ENCODE measurements at places on chromosomes 11 and 22.

- no peak overlapping the region for H3K4me3 ChIP-seq
- H3K4me1 ChIP-seq = peaks cover 17% of the 10 kb centered on the region
- H3K36me3 ChIP-seq = no peaks in the 10 kb centered on the region
These were observed 731.5 kb downstream of the NTM start for GRCh38 chr11:132101881-132102280.

DNA sequence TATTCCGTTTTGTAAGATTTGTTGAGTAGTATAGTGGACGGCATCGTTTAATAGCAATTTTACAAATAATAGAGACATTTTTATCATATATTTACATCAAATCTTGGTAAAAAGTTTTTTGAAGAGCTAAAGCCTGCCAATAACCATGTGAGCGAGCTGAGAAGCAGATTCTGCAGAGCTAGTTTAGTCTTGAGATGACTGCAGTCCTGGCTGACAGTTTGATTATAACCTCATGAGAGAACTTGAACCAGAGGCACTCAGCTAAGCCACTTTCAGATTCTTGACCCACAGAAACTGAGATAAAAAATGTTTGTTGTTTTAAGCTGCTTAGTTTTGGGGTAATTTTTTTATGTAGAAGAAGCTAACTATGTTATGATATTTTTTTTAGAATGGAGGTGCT lies 78.9 kb downstream of the PDE3B start:
- no peaks in the 10 kb centered on the region for H3K27me3 ChIP-seq
- H3K4me1 ChIP-seq = no peaks in the 10 kb centered on the region
- no peak overlapping the region for H3K27ac ChIP-seq

DNA sequence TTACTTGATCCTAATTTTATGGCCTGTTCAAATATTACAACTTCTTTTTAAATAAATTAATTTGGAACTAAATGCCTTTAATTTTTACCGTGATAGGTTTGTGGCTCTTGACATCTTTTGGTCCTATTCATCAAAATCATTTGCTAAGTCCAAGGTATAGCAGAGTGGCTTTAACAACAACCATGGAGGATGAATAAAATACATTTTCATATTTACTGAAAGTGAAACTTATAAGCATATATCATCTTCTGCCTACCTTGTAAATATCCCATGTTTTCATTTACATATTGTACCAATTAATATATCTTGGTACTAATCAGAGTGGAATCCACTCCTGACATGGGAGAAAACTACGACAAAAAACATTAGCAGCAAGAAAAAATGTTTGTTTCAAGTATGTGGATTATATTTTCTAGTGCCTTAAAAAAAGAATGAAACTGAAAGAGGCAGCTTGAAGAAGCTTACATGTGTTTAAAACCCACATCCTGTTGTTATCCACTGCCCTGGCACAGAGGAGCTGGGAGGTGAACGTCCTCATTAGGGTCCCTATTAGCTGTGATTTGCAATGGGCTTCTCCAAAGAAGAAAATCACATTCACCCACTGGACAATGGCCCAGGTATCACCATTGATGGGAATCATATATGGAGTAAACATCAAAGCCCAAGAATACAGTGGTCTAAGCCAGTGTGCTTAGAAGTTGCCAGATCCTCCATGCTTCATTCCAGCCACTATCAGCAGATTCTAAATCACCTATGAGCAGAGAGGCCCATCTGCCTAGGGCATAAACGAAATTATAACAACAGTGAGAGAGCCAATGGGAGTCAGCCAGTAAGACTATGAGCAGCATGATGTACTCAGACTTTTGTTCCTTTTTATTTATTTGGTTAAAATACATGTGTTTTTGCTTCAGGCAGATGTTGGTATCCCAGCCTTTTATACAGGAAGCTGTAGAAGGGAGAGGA lies 84.7 kb downstream of the MAML2 start:
- peak overlapping the region; percentile 33 for H3K4me3 ChIP-seq
- H3K27ac ChIP-seq = peak overlapping the region; percentile 48
- H3K36me3 ChIP-seq = no peaks in the 10 kb centered on the region
- H3K27me3 ChIP-seq = no peaks in the 10 kb centered on the region

DNA sequence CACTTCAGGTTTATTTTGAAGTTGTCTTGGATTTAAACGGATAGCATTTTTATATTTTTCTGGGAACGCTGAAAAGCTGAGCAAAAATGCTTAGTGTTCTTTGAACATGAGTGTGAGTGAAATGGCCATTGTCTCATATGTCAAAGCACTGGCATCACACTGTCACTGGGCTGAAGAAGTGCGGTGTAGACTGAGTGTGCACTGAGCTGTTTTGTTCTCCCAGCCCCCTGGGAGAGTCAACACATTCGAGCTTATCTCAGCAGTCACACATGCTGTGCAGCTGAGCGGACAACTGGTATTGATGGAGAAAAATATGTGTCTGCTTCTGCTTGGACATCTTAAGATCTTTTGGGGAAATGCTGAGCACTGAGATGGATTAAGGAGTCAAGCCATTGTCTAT lies 90.8 kb downstream of the TECTA start:
- H3K27ac ChIP-seq = no peak overlapping the region
- DNase-seq = no peak
- H3K36me3 ChIP-seq = no peaks in the 10 kb centered on the region

DNA sequence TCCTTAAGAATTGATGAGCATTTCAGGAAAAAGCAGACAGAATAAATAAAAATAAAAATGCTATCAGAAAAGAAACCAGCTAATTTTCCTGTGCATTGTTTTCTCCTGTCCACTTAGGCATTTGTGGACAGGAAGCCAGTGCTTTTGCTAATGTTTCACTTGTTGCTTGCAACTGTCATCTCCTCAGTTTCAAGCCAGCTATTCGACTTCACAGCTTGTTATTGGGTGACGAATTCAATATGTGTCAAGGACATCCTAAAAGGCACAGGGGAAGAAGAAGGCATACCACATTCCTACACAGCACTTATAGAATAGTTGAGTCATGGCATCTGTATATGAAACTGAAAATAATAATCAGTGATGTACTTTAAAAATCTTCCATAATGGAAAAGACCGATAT lies 530.6 kb upstream of the KIRREL3 start:
- no peaks in the 10 kb centered on the region for H3K36me3 ChIP-seq
- DNase-seq = no peak
- H3K4me3 ChIP-seq = no peak overlapping the region
- no peak overlapping the region for H3K27ac ChIP-seq
- H3K27me3 ChIP-seq = no peaks in the 10 kb centered on the region

DNA sequence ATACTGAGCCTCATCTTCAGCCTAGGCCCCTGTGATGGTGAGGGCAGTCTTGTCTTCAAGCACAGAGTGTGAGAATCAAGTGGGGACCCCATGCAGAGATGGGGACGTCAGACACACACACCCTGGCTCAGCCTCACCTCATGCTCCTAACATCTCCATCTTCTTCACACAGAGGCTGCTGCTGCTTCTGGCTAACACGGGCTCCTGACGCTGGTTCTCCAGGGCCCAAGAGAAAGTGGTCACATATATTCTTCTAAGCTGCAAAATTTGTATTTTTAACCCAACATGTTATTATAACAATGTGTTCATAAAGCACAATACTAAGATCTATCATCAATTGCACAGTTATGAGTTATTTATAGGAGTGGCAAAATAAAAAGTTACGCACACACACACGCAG lies 101.2 kb downstream of the VPREB1 start:
- no peaks in the 10 kb centered on the region for H3K36me3 ChIP-seq
- H3K27ac ChIP-seq = no peak overlapping the region
- no peak for DNase-seq
- peaks cover 2% of the 10 kb centered on the region for H3K4me1 ChIP-seq

- no peak overlapping the region for H3K4me3 ChIP-seq
- no peaks in the 10 kb centered on the region for H3K27me3 ChIP-seq
- no peak overlapping the region for H3K27ac ChIP-seq
- peaks cover 38% of the 10 kb centered on the region for H3K36me3 ChIP-seq
These were observed 8.5 kb downstream of the LGALS2 start for GRCh38 chr22:37571258-37571991.

DNA sequence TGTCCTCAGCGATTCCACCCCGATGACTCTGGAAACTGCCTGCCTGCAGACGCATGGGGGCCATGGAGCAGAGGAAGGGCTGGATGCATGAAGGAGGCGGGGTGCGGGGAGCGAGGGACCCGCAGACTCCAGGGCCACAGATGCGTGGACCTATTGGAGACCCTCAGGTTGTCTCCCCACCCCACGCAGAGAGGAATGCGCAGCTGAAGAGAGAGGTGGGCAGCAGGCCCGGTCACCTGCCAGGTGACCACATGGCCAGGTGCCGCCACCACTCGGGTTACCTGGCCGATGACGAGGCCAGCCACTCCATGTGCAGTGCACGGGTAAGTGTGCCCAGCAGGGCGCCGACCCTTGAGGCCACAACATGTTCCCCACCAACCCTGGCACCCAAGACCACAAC lies 371 bp downstream of the CCDC116 start:
- peaks cover 12% of the 10 kb centered on the region for H3K4me1 ChIP-seq
- H3K36me3 ChIP-seq = peaks cover 11% of the 10 kb centered on the region
- no peak for DNase-seq
- H3K27me3 ChIP-seq = peaks cover 4% of the 10 kb centered on the region

DNA sequence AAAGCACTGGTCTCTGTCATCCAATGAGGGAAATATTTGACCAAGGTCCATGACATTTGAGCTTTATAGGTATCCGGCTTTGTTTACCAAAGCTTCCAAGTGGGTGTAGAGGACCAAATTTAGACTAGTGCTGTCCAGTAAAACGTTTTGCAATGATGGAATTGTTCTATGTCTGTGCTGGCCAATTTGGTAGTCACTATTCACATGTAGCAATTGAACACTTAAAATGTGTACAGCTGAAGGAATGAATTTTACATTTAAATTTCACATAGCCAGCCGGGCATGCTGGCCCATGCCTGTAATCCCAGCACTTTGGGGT lies 118.0 kb downstream of the PKNOX2 start:
- no peaks in the 10 kb centered on the region for H3K27me3 ChIP-seq
- peaks cover 18% of the 10 kb centered on the region for H3K4me1 ChIP-seq
- DNase-seq = no peak
- H3K27ac ChIP-seq = no peak overlapping the region

DNA sequence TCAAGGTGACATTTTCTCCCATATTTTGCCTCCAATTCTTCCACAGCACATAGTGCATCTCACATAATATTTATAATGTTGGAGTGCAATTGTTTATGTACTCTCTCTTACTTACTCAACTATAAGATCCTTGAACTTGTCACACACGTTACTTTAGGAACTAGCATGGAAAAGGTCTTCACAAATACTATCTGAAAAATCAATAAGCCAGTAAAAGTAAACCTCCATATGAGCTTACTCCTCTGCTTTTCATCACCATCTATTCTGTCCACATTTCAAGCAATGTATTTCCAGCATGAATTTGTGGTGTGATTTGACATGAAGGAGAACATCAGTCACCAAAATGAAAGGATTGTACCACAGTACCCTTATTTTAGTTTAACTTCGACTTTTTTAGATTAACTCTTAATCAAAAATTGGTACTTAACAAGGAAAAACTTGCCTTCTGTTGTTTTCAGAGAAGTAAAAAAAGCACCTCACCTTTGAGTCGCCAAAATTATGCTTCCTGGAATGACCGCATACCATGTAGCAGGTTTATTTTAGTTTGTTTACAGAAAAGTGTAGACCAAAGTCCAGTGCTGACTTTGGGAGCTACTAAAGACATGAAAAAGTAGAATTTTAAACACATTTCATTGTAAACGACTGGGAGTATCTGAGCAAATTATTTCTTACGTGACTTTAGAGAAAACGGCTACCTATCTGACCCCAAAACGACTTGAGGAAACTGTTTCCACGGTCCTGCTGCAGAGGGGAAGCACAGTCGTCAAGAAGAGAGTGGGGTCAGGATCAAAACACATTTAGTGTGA lies at the start of gene SLC22A9:
Gene SLC22A9 (plus strand): TSS at position 621 of the 806 bp plus-strand sequence. CDS start 272 bp downstream, outside the sequence.
- peaks cover 5% of the 10 kb centered on the region for H3K27me3 ChIP-seq
- no peaks in the 10 kb centered on the region for H3K36me3 ChIP-seq
- no peak for DNase-seq
- H3K4me1 ChIP-seq = no peaks in the 10 kb centered on the region

DNA sequence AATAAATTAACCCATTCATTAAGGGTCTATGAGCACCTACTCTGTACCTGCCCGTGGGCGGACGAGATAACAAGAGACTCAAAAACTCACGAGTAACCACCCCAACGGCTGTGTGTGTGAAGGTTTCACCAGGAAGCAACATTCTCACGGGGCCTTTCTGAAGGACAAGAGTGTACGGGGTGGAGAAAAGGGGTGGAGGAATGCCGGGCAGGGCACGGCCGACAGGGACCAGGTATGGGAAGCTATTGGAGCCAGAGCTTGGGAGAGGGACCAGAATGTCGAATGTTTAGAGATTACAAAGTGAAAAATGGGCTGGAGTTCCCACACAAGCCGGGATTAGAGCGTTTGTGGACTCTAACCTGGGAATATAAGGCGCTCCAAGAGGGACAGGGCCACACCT lies 1.6 kb downstream of the KMT5B start:
- no peak for DNase-seq
- no peak overlapping the region for H3K27ac ChIP-seq
- H3K36me3 ChIP-seq = no peaks in the 10 kb centered on the region
- H3K4me3 ChIP-seq = peak overlapping the region; percentile 98

DNA sequence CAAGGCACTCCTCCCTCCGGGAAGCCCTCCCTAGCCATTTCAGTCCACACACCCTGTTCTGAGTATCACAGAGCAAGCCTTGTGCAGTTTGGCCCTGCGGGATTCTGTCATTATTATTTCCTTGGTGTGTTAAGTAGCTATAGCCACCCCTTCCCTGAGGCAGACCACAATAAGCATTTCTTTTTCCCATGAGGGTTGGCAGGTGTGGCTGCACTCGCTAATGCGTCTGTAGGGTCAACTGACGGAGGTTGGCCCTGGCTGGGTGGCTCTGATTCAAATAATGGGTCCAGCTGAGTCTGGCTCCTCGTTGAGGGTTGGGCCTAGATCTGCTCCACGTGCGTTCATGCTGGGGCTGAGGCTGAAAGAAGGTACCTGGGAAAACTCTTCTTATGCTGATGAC lies 5.1 kb downstream of the F2 start:
- H3K27me3 ChIP-seq = no peaks in the 10 kb centered on the region
- no peak overlapping the region for H3K4me3 ChIP-seq
- H3K4me1 ChIP-seq = peaks cover 13% of the 10 kb centered on the region

DNA sequence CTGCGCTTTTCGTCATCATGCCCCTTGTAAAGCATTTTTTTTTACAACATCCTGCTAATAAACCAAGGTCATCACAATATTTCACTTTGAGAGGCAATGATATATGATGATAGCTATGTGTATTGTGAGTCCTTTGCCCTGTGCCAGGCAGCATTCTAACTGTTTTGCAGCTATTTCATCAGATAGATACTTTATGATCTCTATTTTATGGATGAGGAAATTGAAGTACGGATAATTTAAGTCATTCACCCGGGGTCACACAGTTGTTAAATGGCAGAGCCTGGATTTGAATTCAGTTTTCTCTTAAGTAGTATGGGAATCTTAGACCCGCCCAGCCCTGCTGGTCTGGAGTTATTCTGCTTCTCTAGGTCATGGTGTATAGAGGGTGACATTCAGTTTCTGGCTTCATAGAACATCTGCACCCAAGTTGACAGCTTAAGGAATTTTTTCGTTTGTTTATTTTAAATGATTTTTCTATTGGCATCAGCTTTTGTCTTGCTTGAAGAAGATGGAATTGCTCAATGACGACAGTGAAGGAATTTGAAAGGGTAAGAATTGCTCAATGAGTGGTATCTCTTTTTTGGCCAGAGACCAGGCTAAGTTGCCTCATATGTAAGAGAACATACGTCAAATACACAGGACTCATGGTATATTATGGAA lies 926 bp downstream of the PRR5L start:
- H3K27ac ChIP-seq = no peak overlapping the region
- H3K4me3 ChIP-seq = no peak overlapping the region
- DNase-seq = peak; percentile 47
- H3K27me3 ChIP-seq = no peaks in the 10 kb centered on the region

Measured in mesenchymal stem cell (in vitro differentiated cells and primary cell).